ENCODE measurements at places on chromosomes 2 and 18.

GRCh38 chr2:188976545-188977268, 2.5 kb downstream of the COL3A1 start:
- no peak for DNase-seq

GRCh38 chr2:20621366-20622295, 29.3 kb downstream of the HS1BP3 start:
- DNase-seq = no peak

DNA sequence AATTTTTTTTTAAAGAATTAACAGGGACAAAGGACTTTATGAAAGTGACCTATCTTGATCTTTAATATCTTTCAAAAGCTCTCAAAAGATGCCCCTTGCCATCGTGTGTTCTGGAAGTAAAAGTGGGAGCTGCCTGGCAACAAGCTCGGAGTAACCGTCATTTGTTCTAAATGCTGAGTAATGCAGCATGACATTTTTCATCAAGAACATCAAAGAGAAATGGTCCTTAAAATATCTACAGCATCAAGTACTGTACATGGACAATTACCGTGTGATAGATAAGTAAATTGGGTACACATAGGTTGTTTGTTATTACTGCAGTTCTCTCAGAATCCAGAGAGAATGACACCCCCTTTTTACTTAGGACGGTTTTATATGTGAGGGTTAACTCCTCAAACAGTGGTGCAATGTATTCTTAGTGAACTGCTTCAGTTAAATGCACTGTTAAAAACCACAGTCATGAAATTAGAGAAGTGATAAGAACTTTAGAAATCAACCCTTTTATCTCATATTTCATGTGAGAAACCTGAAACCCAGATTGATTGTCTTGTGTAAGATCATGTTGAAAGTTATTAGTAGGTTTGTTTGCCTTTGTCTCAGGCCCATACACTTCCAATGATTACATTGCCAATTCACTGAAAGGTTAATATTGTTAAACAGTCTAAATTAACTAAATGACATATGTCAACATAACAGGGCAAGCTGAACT, 90.6 kb upstream of the HNMT start:
- no peak for DNase-seq

DNA sequence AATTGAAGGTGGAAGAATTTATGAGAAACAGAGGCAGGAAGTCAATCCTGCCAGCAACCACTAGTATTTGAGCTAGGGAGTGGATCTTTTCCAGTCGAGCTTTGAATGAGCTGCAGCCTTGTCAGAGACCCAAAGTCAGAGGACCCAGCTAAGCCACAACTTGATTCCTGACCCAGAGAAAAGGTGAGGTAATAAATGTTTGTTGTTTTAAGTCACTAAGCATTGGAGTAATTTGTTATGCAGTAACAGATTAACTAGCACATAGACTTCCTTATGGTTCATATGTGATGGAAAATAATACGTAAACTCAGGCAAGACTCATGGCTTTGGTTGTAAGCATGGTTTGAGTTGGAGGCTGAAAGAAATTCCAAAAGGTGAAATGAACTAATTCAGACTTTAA, 21.6 kb downstream of the EFEMP1 start:
- DNase-seq = no peak

DNA sequence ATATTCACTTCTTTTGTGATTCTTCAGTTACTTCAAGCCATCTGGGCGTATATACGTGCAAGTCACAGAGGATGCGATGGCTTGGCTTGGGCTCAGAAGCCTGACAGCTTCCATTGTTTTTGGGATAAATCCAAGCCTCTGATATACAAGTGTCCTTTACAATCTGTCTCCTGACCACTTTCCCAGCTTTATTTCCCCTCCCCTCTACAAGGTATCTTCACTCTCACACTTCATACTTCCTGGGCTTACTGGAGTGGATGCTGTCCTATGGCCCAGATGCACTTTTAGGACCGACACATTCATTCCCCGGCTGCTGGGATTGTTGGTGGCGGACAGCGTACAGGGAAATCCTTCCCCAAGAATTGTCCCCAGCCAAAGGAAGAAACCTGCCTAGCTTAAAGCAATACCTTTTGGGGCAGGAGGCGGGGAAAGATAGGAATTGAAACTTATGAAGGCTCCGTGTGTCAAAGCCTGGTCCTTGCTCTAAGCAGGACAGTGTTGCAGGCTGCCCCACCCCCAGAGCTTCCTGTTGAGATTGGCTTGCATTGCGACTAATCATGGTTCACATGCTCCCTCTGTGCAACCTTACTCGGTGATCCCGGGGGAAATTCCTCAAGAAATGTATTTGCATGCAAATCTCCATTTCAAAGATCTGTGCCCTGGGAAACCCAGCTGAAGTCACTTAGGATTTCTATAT, 802.9 kb upstream of the ID2 start:
- DNase-seq = no peak

- DNase-seq = no peak
Observed at GRCh38 chr2:154762638-154763037, 64.1 kb downstream of the KCNJ3 start.

GRCh38 chr2:176852667-176853066, 359.9 kb upstream of the HNRNPA3 start:
- no peak for DNase-seq

DNA sequence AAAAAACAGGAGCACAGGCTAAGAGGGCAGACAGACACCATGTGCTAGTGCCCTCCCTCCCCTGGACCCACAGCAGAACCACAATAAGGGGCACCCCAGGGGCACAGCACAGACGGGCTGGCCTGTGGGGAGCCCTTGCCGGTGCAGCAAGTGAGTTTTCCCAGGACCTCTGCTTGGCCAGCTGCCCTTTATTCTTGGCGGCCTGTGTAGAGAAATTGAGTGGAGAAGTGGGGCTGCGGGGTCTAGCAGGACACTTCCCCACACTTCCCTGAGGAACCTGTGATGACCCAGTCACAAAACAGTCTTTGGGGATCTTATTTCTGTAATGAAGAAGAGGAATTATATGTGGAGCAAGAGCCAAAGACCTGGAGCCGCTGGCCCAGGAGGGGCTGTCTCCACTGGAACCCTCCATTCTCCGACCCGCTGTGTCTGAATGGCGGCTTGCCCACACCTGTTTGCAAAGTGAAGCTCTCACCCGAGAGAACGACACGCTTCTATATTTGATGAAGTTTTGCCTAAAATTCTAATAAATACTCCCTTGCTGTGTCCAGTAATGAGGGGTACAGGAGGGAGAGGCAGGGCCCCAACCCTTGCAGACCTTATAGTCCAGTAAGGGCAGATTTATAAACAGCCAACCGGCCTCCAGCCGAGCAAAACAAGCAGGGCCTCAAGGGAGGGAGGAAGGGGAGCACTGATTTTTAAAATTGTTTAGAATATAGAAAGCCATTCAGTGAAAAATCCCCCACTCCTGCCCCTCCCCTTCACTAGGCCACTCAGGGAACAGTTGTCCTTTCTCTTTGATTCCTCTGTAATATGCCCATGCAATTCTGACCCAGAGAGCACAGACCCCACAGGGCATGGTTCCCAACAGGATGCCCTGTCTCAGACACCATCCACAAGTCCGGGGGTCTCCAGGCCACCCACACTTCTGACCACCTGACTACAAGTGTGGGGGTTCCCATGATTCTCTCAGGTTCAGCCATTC, 44.7 kb upstream of the SNED1 start:
- DNase-seq = no peak

GRCh38 chr2:224951723-224952481, 90.4 kb downstream of the DOCK10 start:
- no peak for DNase-seq

GRCh38 chr2:42947809-42948600, 155.6 kb upstream of the HAAO start:
- DNase-seq = no peak

GRCh38 chr2:145910416-145910815, 1390.5 kb upstream of the ZEB2 start:
- no peak for DNase-seq

GRCh38 chr18:75462178-75462832, 34.8 kb upstream of the SMIM21 start:
- no peak for DNase-seq

DNA sequence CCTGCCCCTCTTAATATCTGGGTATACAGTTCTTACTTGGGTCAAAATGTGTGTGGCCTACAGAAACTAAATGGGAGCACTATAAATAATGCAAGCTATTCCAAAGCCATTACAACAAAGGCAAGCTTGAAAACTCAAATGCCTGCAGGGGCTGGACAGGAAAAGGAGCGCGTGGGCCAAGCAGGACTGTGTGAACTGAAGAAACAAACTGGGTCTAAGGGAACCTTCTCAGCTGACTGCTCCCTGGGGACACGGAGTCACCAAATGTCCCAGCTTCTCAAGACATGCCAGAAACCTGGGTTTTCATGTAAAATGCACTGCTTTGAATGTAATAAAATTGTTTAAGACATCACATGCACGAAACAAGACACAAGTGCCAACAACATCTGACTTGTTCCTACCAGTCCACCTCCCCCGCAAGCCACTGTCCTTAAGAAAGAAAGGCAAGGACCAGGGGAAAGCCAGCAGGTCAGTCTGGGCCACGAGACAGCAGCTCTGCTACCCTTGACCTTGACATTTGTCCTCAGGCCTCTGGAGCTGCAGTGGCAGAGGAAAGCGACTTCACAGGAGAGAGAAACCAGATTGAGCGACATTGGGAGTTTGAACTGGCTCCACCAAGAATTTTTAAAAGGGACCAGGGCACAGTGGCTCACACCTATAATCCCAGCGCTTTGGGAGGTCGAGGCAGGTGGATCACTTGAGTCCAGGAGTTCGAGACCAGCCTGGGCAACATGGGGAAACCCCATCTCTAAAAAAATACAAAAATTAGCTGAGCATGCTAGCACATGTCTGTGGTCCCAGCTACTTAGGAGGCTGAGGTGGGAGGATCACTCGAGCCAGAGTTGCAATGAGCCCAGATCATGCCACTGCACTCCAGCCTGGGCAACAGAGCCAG, 89.7 kb upstream of the SH3BP4 start:
- no peak for DNase-seq

DNA sequence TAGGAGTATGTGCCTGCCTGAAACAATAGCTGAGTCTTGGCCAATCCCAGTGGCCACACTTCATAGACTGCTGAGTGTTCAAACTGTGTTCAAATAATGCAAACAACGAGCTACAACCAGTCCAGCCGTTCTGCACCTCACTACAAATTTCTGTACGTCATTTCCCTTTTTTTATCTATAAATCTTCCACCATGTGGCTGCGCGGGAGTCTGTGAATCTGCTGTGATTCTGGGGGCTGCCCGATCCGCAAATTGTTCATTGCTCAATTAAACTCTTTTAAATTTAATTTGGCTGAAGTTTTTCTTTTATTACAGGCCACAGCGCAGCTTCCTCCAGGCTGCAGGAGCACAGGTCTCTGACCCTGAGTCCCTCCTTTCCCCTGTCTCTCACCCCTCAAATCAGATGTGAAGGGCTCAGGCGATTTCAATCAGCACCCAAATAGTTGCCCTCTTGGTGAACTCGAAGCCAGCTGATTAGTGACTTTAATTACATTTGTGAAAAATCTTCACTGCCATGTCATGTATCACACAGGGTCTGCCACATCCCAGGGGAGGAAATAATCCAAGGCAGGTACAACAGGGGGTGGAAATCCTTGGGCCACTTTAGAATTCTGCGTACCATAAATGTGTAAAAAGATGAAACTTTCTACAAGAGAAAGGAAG, 145.6 kb downstream of the NDUFA10 start:
- DNase-seq = no peak

GRCh38 chr2:108454440-108454839, 5.4 kb downstream of the GCC2 start:
- DNase-seq = no peak

- no peak for DNase-seq
Observed at GRCh38 chr2:129281791-129282530, 697.5 kb upstream of the RAB6C start.

Data from SW 1271 (cell line).